Left cardiac atrium (tissue), 4 donors: ENCODE measurements at places on chromosomes 2 and 18. TPM values are rescaled to one million over a fixed set of nuclear protein-coding genes. Genes with fewer than 3 reads are reported as not detected.

GRCh38 chr2:30193104-30193681, 38.1 kb upstream of the LBH start:
- DNase-seq: no peak

MC5R gene
- not detected for total RNA-seq

DNA sequence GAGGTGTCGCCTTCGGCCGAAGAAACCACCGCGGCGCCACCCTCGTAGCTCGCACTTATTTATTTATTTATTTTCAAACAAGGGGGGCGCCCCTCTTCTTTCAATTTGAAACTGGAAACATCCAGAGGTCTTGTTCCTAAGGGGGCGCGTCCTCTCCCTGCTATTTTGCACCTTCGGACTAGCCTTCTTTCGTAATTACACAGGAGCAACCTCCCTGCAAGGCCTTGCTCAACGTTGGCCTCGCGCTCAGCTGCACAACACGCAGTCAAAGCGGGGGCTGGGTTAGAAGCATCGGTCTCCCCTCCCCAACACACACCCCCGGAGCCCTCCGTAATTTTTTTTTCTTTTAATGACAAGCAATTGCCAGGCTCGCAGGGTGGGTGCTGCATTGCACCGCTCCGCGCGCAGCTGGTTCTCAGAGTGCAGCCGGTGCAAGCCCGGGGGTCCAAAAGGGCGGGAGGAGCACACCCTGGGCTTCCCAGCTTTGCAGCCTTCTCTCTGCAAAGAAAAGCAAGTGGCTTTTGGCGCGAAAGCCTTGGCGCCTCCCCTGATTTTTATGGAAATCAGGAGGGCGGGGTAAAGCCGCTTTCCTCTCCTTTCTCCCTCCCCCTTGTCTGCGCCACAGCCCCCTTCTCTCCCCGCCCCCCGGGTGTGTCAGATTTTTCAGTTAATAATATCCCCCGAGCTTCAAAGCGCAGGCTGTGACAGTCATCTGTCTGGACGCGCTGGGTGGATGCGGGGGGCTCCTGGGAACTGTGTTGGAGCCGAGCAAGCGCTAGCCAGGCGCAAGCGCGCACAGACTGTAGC, at the start of gene MYCN:
Gene MYCN, plus strand, starts transcription at position 697 of the 807 bp plus-strand sequence. CDS start 1,515 bp downstream, outside the sequence.
- no peak for DNase-seq

CROCC2 gene
- total RNA-seq: not detected

GRCh38 chr2:42859006-42859552, 66.7 kb upstream of the HAAO start:
- DNase-seq: no peak

ALPP gene
- total RNA-seq: not detected

DNA sequence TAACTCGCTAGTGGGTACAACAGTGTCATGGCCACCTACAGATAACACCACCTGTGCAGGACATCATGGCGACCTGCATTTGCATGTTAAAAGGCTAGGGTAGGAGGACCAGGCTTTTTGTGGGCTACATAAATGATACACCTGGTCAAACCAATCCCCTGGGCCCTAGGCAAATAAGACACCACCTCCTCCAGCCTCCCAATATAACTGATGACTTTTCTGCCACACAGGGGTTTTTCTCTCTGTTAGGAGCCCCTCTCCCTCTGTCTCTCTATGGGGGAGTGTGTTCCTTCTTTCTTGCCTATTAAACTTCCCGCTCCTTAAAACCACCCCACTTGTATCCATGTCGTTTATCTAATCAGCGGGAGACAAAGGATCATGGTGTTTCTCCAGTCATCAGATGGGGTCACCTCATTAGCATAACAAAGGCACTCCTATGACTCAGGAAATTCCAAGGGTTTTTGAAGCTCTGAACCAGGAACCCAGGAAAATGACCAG, 10.8 kb upstream of the BUB1 start:
- DNase-seq: no peak

- no peak for DNase-seq
Observed at GRCh38 chr18:35495536-35496314, 2.0 kb downstream of the INO80C start.

TWIST2 gene
- 7.6 TPM for total RNA-seq

DNAH6 gene
- 0.16 TPM for total RNA-seq

GRCh38 chr2:212477571-212477970, 61.0 kb downstream of the ERBB4 start:
- no peak for DNase-seq

DNA sequence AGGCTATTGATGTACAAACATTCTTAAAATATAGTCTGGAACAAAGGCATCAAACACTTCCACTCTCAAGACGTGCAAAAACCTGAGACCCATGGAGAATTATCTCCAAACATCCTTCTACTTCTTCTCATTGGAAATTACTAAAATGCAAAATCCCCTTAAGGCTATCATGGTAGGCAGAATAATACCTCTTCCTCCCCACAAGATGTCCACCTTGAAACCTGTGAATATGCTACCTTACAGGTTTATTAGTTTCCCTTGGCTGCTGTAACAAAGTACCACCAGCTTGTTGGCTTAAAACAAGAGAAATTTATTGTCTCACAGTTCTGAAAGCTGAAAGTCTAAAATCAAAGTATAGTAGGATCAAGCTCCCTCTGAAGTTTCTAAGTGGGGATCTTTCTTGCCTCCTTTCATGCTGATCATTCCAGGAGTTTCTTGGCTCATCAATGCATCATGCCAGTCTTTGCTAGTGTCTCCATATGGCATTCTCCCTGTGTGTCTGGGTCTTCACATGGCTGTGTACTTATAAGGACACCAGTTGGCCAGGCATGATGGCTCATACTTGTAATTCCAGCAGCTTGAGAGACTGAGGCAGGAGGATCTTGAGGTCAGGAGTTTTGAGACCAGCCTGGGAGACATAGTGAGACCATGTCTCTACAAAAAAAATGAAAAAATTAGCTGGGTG, 163.7 kb upstream of the NCK2 start:
- no peak for DNase-seq

ITPRIPL1 gene
- total RNA-seq: 1.4 TPM

GRCh38 chr2:183070942-183071844, 7.4 kb upstream of the DUSP19 start:
- DNase-seq: peak; percentile 53

CNTNAP5 gene
- not detected for total RNA-seq

SLC38A11 gene
- 0.42 TPM for total RNA-seq

GRCh38 chr2:74417197-74417596, 4.2 kb downstream of the C2orf81 start:
- DNase-seq: no peak

KLF7 gene
- 22.1 TPM for total RNA-seq

GRCh38 chr2:6973895-6974545, 56.8 kb downstream of the RNF144A start:
- DNase-seq: no peak

DNA sequence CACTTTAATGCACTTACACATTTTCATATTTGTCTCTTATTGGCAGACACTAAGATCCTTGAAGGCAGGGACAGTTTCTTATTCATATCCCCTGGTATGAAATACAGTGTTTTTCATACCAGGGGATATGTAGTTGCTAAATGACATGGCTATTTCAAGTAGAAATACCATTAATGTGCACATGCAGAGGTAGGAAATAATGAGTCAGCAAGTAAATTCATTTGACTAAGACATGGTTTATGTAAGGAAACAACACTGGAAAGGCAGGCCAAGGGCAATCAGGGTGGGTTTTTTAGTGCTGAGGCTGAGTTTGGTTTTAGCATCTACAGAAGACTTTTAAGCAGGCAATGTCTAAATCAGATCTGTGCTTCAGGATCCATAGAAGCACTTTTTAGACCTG, 155.9 kb downstream of the WDPCP start:
- no peak for DNase-seq

GRCh38 chr18:11851146-11851805, at the start of gene CHMP1B:
Gene CHMP1B (plus strand): TSS chr18:11851413. CDS start chr18:11851512, 99 bp downstream.
- DNase-seq: peak; percentile 99

RAMP1 gene
- total RNA-seq: 359 TPM

GMCL1 gene
- 7.1 TPM for total RNA-seq

GALNT5 gene
- total RNA-seq: 0.39 TPM
